ENCODE measurements at places on chromosomes 3 and 15. TPM values are rescaled to one million over a fixed set of nuclear protein-coding genes. Genes with fewer than 3 reads are reported as not detected.
A peak's percentile ranks its signal among the peaks of the same experiment; 100 is the strongest.

DNA sequence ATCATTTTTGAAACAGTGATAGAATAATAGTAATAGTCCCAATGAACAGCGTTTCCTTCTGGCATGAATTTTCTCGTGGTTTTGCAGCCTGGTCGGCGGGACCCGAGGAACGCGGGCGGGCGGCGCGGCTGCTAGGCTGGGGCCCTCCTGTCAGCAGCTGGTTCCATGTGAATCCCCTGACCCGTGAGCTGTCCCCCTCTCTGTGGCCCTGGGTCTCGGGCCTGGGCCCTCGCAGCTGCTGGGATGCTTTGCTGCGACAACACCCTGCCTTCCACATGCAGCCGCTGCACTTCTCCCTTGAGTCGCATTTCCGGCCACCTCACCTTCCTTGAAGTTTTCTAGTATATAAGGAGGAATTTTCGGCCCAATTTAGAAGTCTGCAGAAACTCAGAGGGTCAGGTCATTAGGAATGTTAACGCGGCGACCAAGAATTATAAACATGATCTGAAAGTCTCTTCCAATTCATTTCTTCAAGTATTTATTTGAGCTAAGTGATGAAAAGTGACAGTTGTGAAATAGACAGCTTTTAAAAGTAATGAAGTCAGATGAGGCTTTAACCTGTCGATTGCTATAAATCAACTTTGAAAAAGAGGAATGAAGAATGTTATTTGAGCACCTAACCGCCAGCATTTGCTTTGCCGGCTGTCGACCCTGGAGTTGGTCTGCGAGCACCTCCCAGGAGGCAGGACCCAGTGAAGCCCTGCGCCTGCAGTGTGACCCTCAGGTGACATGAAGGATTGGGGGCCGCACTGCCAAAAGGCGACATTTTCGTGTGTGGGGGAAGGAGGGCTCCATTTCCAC lies 27.7 kb downstream of the NR2F2 start:
- no peaks in the 10 kb centered on the region for H3K4me1 ChIP-seq
- peak overlapping the region; percentile 83 for H3K27ac ChIP-seq
- H3K27me3 ChIP-seq: no peaks in the 10 kb centered on the region

GRCh38 chr3:1495466-1495865 lies 402.6 kb downstream of the CNTN6 start:
- DNase-seq: no peak
- no peak overlapping the region for H3K4me3 ChIP-seq
- no peaks in the 10 kb centered on the region for H3K36me3 ChIP-seq
- H3K4me1 ChIP-seq: no peaks in the 10 kb centered on the region
- H3K27ac ChIP-seq: no peak overlapping the region

DNA sequence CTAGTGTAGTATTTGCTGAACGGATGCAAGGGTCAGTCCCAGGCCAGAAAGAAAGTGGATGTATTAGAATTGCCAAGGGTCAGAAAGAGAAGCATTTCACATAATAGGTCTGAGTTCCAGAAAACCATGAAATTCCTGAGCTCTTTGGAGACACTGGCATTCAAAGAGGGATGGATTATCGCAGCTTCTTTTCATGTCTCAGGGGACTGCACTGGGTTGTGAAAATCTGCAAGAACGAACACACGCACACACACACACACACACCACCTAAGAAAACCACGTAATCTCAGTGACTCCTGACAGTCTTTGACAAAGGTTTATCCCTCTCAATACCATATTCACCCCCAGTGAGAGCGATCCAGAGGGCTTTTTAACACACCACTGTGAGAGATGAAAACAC lies 57.9 kb downstream of the TIPARP start:
- H3K27me3 ChIP-seq: no peaks in the 10 kb centered on the region
- H3K4me1 ChIP-seq: peaks cover 15% of the 10 kb centered on the region
- H3K36me3 ChIP-seq: no peaks in the 10 kb centered on the region
- no peak overlapping the region for H3K27ac ChIP-seq

The NEK4 gene
- 39.2 TPM for total RNA-seq

DNA sequence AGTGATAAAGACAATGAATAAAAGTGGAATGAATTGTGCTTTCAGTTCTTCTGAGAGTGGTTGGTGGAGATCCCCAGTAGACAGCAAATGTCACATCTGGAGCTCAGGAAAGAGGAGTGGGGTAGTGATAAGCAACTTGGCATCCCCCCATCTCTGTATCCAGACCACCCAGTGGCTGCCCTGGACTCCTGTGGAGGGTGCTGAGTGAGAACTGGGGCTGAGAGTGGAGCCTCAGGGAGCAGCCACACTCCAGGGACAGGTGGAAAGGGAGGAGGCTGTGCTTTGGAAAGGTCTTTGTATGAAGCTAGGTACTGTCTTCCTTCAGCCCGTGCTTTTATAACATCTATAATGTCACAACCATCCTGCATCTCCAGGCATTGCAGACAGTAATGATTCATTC lies 85.6 kb upstream of the RASGRF1 start:
- H3K4me1 ChIP-seq: peaks cover 22% of the 10 kb centered on the region
- no peaks in the 10 kb centered on the region for H3K27me3 ChIP-seq
- H3K4me3 ChIP-seq: no peak overlapping the region
- DNase-seq: no peak
- no peak overlapping the region for H3K27ac ChIP-seq
- H3K36me3 ChIP-seq: no peaks in the 10 kb centered on the region

DNA sequence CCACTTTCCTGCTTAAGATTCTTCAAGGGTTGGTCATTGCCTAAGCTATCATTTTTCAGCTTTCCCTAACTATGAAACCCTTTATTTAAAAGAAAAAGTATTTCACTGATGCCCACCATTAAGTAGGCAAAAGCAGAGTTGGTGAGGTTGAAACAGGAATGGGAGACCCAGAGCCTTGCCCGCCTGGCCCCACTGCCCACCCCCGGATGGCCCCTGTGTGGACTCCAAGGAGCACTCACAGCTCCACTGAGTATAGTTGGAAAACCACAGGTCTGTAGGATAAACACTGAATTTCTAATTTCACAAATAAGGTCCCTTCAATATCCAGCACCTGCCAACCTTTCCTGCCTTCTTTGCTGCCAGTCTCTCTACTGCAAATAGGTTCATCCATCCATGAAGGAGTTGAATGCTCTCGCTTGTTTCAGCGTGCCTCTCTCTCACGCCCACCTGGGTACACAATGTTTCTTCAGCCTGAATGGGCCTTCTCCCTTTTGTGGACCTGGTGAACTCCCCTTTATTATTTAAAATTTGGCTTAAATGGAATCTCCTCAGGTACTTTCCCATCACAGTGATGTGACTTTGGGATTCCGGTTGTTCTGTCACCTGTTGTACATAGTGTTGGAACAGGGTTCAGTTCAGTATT lies 8.7 kb upstream of the ACAP2 start:
- peaks cover 5% of the 10 kb centered on the region for H3K4me1 ChIP-seq
- H3K36me3 ChIP-seq: no peaks in the 10 kb centered on the region
- H3K27me3 ChIP-seq: no peaks in the 10 kb centered on the region

- H3K36me3 ChIP-seq: no peaks in the 10 kb centered on the region
- no peak overlapping the region for H3K27ac ChIP-seq
- no peak overlapping the region for H3K4me3 ChIP-seq
- H3K27me3 ChIP-seq: no peaks in the 10 kb centered on the region
- no peaks in the 10 kb centered on the region for H3K4me1 ChIP-seq
Observed at GRCh38 chr15:56587686-56588085, 122.7 kb upstream of the MNS1 start.

- H3K27me3 ChIP-seq: no peaks in the 10 kb centered on the region
- DNase-seq: no peak
- H3K4me1 ChIP-seq: peaks cover 14% of the 10 kb centered on the region
- no peak overlapping the region for H3K27ac ChIP-seq
- H3K36me3 ChIP-seq: no peaks in the 10 kb centered on the region
- no peak overlapping the region for H3K4me3 ChIP-seq
Observed at GRCh38 chr15:101004500-101004899, 85.3 kb downstream of the LRRK1 start.

- H3K4me3 ChIP-seq: no peak overlapping the region
- H3K36me3 ChIP-seq: no peaks in the 10 kb centered on the region
- H3K27me3 ChIP-seq: peaks cover 1% of the 10 kb centered on the region
- H3K27ac ChIP-seq: no peak overlapping the region
Observed at GRCh38 chr3:139128803-139129202, 84.1 kb upstream of the PRR23C start.

- no peak overlapping the region for H3K4me3 ChIP-seq
- H3K27me3 ChIP-seq: no peaks in the 10 kb centered on the region
- peaks cover 16% of the 10 kb centered on the region for H3K4me1 ChIP-seq
- H3K36me3 ChIP-seq: no peaks in the 10 kb centered on the region
- no peak overlapping the region for H3K27ac ChIP-seq
- no peak for DNase-seq
Observed at GRCh38 chr3:149227591-149228268, 6.1 kb upstream of the CP start.

GRCh38 chr3:44561076-44561475 lies 6.1 kb downstream of the ZKSCAN7 start:
- no peak for DNase-seq
- H3K36me3 ChIP-seq: no peaks in the 10 kb centered on the region
- no peak overlapping the region for H3K4me3 ChIP-seq
- no peaks in the 10 kb centered on the region for H3K4me1 ChIP-seq
- no peak overlapping the region for H3K27ac ChIP-seq

DNA sequence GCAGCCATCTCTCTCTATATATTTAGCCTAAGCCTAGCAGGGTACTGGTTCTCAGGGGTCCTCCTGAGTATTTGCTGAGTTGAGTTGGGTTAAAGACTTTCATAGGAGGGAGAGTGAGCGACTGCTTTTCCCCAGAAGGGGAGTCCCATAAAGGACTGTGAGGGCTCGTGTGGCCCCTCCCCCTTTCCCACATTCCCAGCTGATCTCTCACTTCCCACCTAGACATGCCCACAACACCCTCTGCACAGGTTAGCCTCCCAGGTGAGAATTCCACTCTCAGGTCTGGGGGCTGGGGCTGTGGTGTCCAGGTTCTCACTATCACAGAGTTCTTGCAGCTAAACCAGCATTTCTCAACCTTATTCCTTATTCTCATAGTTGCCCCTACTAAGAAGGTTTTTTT lies 15.8 kb downstream of the EPHB1 start:
- DNase-seq: no peak
- no peak overlapping the region for H3K4me3 ChIP-seq
- no peak overlapping the region for H3K27ac ChIP-seq
- H3K27me3 ChIP-seq: no peaks in the 10 kb centered on the region

- H3K4me3 ChIP-seq: no peak overlapping the region
- DNase-seq: no peak
- H3K36me3 ChIP-seq: no peaks in the 10 kb centered on the region
- H3K4me1 ChIP-seq: 0 out of 2 replicates have a peak, but pooled peaks cover 9% of the 10 kb centered on the region
- H3K27me3 ChIP-seq: no peaks in the 10 kb centered on the region
- H3K27ac ChIP-seq: no peak overlapping the region
Observed at GRCh38 chr3:150393745-150394144, 14.4 kb upstream of the TSC22D2 start.

- no peaks in the 10 kb centered on the region for H3K27me3 ChIP-seq
- H3K4me1 ChIP-seq: no peaks in the 10 kb centered on the region
Observed at GRCh38 chr15:34055868-34056595, 17.0 kb upstream of the AVEN start.

The C2CD4A gene
- 0.11 TPM for total RNA-seq

DNA sequence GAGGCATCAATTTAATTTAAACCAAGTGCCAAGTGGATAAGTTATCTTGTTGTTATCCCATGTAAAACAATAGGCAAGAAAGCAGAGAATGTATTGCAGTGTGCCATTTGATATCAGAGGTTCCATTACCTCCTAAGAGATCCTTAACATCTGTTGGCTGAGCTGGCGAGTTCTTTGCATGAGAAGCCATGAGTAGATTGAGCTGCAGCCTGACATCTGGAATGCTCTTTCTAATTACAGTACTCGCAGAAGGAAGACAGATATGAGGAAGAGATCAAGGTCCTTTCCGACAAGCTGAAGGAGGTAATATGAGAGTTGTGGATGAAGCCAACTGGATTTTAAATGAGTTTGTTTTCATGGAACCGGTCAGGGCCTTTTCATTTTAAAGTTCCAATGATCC lies 19.4 kb downstream of the TPM1 start:
- H3K4me1 ChIP-seq: no peaks in the 10 kb centered on the region
- DNase-seq: no peak
- no peak overlapping the region for H3K27ac ChIP-seq
- no peaks in the 10 kb centered on the region for H3K27me3 ChIP-seq
- H3K36me3 ChIP-seq: peaks cover 8% of the 10 kb centered on the region

DNA sequence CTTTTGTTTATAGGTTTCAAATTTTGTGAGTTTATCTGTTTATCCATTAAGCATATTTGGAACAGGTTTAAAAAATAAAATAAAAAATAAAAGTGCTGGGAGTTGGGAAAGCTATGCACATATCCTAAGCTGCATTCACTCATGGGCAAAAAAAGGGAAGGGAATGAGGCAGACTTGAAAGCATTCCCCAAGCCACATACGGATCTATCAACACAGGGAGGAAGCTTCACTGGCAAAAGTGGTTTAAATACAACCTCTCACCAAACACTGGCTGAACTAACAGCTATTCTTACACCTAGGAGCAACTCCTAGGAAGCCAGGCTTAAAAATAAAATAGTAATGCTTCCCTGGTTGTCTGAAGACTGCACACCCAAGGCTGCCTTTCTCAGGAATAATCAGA lies 101.2 kb downstream of the PCCB start:
- no peak for DNase-seq
- no peaks in the 10 kb centered on the region for H3K27me3 ChIP-seq
- H3K4me3 ChIP-seq: no peak overlapping the region
- H3K4me1 ChIP-seq: 0 out of 2 replicates have a peak, but pooled peaks cover 3% of the 10 kb centered on the region

DNA sequence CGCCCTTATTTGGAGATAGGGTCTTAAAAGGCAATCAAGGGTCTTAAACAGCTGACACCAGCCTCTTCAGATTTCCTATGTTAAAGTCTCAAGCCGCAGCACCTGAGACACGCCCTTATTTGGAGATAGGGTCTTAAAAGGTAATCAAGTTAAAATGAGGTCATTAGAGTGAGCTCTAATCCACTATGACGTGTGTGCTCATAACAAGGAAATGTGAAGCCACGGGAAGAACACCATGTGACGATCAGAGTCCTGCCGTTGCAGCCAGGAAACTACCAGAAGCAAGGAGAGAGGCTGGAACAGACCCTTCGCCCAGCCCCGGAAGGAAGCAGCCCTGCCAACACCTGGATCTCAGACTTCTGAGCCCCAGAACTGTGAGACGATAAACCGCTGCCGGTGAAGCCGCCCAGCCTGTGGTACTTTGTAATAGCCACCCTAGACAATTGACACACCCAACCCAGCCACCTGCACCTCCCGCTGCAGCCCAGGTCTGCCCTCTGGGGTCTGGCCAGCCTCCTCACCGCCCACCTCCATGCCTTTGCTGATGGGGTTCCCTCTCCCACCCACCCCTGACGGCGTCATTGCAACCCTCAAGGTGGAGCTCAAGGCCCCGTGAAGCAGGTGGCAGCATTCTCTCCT lies 137.9 kb downstream of the MEGF11 start:
- no peaks in the 10 kb centered on the region for H3K4me1 ChIP-seq
- no peaks in the 10 kb centered on the region for H3K36me3 ChIP-seq
- DNase-seq: no peak
- H3K4me3 ChIP-seq: no peak overlapping the region

- no peaks in the 10 kb centered on the region for H3K4me1 ChIP-seq
- no peak overlapping the region for H3K27ac ChIP-seq
Observed at GRCh38 chr3:99232696-99233095, 331.2 kb upstream of the DCBLD2 start.

- no peaks in the 10 kb centered on the region for H3K27me3 ChIP-seq
- H3K27ac ChIP-seq: no peak overlapping the region
- H3K4me1 ChIP-seq: no peaks in the 10 kb centered on the region
- H3K4me3 ChIP-seq: no peak overlapping the region
- no peaks in the 10 kb centered on the region for H3K36me3 ChIP-seq
- peak; percentile 35 for DNase-seq
Observed at GRCh38 chr3:21839592-21839991, 88.6 kb upstream of the ZNF385D start.

GRCh38 chr3:16509721-16510619 lies 3.5 kb downstream of the RFTN1 start:
- no peak for DNase-seq
- H3K4me1 ChIP-seq: no peaks in the 10 kb centered on the region
- no peaks in the 10 kb centered on the region for H3K36me3 ChIP-seq

The TIPIN gene
- total RNA-seq: 28.0 TPM

Measured in Caco-2 (cell line).